ENCODE measurements at places on chromosomes 3 and 15.

GRCh38 chr3:127560051-127560787, 30.3 kb downstream of the TPRA1 start:
- DNase-seq, result no peak

DNA sequence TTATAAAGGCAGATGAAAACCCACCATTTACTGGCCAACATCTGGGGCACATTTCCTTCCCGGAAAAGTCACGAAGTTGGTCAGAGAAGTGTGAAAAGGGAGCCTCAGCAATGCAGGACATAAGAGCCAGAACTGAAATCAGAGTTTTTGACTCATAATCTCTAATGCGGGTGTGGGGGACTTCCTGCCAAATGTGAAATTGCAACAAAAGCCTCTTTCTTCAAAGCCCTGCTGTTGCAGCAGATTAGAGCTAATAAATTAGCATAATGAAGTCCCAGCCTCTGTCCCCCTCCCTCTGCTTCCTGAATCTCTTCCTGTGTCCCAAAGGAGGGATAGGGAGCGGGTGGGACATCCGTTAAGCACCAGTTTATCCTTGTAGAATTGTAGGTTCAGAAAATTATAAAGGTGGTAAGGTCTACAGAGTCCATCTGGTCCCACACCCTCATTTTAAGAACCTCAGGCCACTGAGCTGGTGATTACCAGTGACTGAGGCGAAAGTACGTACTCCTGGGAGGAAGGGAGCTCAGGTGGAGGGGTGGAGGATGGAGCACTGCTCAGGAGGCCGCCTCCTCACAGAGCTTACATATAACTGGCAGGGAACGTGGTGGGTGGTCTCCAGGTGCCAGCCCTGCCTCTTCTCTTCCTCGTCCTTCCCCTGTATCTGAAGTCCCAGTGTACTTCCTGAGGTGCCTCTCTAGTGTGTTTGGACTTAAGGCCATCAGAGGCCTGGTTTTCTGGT, 35.0 kb downstream of the ST6GAL1 start:
- DNase-seq, result no peak

- no peak for DNase-seq
Measured at GRCh38 chr3:76026379-76026778, 241.0 kb upstream of the ZNF717 start.

DNA sequence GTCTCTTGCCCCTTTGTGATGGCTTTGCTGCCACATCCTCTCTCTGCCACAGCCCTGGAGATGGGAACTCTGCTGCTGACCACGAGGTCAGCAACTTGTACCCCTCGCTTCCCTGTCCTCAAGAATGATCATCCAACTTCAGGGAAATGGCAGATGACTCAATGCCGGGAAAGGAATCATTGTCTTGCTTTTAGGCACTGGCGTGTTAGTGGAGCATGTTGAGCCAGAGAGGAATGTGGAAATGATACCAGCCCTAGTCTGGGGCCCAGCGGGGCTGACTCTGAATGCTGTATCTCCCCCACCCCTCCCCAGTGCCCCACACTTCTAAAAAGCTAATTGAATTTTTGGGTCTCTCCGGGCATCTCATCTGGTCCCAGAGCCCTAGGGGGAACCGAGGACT, 184.9 kb upstream of the BHLHE40 start:
- no peak for DNase-seq

DNA sequence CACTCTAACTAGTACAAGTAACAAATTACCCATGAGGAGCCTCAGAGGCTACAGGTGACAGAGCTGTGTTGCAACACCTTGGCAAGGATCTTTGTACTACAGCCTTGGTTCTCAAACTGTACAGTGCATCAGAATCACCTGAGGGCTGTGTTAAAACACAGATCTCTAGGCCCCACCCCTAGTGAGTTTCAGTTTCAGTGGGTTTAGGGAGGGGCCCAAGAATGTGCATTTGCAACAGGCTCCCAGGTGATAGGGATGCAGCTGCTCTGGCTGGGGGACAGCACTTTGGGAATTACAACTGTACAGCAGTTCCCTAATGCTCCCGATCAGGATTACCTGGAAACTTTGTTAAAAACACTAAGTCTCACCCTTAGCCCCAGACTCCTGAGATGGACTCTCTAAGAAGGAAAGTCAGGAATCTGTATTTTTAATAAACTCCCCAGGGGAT, 66.1 kb upstream of the NR2F2 start:
- DNase-seq, result no peak

DNA sequence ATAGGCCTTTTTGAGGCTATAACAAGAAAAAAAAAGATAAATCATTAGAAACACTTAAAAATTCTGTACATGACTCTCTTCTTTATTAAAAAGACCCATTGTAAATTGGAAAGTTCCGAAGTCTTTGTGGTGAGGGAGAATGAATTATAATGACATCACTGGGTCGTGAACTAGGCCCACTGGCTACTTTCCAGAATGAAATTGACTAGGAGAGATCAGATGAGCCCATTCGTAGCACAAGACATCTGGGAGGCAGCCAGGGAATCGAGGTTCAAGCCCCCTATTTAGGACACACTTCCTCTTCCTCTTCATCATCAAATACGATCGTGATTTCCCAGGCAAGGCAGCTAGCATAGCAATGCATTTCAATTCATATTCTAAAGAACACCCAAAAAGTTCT, 889.8 kb upstream of the NR2F2 start:
- DNase-seq, result no peak

GRCh38 chr3:195596765-195597171, 13.0 kb upstream of the APOD start:
- DNase-seq, result no peak

GRCh38 chr3:14485981-14486380, 54.2 kb downstream of the GRIP2 start:
- DNase-seq, result no peak

- no peak for DNase-seq
Measured at GRCh38 chr3:42730294-42730693, 27.7 kb upstream of the HHATL start.

DNA sequence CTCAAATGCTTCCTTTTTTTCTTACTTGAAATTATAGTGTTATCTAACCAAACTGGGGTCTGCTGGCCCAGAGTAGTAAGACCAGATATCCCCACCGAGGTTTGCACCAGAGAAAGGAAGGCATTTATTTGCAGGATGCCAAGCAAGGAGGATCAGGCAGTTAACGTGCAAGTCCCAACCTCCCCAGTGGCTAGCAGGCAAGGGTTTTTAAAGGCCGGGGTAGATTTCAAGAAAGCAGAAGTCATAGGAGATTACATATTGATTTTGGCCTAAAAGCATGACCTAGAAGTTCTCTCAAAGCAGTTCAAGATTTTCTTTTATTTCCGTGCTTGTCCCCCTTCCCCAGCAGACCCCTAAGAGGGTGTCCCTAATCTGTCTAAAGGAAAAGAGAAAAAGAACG, 32.8 kb upstream of the STRIT1 start:
- no peak for DNase-seq

DNA sequence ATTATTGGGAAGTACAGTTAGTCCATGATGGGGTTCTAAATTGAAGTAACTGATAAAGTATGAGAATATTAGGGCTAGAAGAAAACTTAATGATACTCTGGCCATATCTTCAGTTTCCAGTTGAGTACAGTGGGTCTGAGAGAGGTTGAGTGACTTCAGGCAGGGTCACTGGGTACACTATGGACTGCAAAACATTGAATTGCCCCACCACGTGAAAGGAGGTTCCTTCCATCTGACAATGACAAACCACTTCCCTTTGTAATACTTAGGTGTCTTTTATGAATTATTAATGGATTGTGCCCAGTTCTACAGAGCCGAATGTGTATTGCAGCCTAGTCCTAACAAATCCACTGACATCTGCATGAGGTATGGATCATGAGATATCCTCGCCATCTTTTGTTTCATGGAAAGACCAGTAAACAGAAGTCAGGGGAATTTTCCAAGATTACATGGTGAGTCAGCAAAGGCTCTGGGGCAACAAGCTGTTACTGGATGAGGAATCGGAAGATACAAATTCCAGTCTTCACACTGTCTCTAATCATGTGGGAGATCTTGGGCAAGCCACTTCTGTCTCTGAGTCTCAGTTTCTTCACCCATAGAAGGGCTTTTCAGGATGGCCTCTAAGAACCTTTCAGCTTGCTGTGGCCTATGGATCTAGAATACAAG, 66.5 kb upstream of the BCL6 start:
- peak; percentile 37 for DNase-seq

GRCh38 chr3:164095949-164096348, 982.3 kb downstream of the SI start:
- no peak for DNase-seq

- DNase-seq, result no peak
Measured at GRCh38 chr3:86562090-86562489, 428.9 kb downstream of the VGLL3 start.

- DNase-seq, result no peak
Measured at GRCh38 chr3:160150525-160150924, 74.7 kb upstream of the C3orf80 start.

DNA sequence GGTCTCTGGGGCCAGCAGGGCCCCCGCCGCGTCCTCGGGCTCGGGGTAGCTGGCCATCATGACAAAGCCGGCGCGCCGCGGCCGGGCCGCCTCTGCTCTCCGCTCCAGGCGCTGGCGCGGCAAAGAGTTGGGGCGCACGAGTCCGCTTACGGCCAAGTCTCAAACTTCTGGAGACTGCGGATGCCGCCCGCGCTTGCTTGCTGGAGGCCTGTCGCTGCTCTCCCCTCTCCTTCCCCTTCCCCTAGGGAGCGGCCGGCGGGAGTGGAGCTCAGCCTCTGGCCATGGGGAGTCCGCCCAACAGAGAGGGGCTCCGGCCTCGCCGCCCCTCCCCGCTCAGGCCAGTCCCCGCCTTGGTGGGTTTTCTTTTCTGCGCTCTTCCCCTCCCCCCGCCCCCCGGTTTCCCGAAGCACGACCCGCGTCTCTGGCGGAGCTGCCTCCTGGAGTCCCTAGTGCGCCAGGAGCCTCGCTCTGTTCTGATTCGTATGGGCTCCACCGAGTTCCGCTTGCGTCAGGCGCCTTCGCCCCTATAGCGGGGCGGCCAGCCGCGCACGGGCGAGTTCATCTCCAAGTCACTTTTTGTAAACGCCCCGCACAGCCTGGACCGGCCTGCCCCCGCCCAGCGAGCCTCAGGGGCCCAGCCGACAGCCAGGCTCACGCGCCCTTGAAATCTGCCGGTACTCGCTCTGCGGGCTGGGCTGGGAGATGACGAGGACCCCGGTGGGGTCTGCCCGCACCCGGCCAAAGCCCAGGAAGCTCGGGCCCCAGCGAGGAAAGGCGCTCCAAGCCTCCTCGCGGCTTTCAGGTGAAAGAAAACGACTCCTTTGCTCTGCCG, at the start of the genes FOXL2 and FOXL2NB:
TSS of gene FOXL2 (minus strand) at position 475 of the 832 bp plus-strand sequence. CDS start at position 60, 415 bp downstream.
TSS of gene FOXL2NB (plus strand) at position 555 of the 832 bp plus-strand sequence. CDS start at position 703, 148 bp downstream.
- no peak for DNase-seq

GRCh38 chr3:27659279-27660021, 62.7 kb downstream of the EOMES start:
- DNase-seq, result peak; percentile 59

- no peak for DNase-seq
Measured at GRCh38 chr15:33757516-33758232, 210.6 kb upstream of the CHRM5 start.

DNA sequence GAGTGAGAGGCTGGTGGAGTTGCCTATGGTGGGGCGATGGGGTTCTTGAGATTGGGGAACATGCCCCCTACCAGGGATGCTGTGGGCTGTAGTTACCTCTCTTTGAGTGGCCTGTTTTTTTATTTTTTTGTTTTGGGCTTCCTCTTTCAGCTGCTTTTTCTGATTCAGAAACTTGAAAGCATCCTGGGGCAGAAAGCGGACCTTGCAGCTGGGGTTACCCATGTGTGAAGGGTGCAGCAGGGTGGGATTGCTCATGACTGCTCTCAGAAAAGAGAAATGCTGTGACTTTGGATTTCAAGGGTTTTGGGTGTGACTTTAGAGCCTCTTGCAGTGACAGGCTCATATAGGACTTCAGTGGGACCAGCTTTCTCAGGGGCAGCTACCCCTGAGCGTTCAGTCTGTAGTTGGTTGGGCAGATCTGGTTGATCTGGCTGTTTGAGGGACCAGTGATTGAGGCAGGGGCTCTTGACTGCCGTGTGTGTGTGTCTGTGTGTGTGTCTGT, 1.8 kb downstream of the LIMD1 start:
- DNase-seq, result no peak

GRCh38 chr3:60979461-60980341, 271.6 kb downstream of the FHIT start:
- no peak for DNase-seq

- no peak for DNase-seq
Measured at GRCh38 chr3:100697172-100697571, 12.1 kb upstream of the TFG start.

- DNase-seq, result peak; percentile 75
Measured at GRCh38 chr15:101641894-101642293, 10.3 kb downstream of the TM2D3 start.

DNA sequence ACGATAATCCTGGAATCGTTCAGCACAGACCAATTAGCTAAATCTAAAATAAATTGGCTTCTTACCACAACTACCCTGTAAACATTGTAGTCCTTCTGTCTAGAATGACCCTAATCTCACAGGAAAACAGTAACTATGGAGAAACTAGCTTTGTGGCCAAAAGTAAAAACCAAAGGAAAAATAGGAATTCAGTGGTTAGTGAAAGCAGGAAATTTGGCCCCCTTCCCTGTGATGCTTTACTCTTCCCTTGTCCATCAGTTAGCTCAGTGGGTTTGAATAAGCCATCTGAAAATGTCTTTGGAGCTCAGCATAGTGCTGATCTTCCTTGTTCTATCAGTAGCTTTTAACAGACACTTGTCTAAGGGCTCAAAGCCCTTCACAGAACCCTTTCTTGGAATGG, 1.6 kb downstream of the NMD3 start:
- no peak for DNase-seq

GRCh38 chr3:141011232-141011996, 39.7 kb upstream of the SPSB4 start:
- peak; percentile 19 for DNase-seq

DNA sequence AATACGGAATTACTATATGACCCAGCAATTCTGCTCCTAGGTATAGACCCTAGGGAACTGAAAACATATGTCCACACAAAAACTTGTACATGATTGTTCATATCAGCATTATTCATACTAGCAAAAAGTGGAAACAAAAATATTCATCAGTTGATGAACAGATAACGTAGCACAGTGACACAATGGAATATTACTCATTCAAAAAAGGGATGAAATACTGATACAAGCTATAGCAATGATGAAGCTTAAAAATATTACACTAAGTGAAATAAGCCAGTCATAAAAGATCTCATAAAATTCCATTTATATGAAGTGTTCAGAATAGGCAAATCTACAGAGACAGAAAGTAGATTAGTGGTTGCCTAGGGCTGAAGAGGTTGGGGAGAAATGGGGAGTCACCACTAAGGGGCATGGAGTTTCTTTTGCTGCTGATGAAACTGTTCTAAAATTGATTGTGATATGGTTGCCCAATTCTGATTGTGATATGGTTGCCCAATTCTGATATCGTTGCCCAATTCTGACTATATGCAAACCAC, 10.5 kb downstream of the C15orf61 start:
- no peak for DNase-seq

DNA sequence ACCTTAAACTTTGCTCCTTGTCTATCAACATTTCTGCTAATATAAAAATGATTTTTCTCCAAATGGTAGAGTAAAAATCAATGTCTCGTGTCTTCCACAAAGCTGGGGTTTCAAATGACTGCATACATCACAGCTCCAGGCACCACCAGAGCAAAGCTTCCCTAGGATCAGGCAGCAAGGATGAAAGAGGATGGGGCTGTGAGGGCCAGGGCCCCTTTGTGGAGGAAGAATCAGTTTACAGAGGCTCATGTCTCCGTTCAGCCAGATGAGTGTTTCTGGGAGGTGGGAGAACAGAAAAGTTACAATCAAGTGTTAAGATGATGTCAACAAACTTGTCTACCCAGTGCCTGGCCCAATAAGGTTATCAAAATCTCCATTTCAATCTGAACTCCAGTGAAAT, 105.5 kb downstream of the BDH1 start:
- no peak for DNase-seq

- no peak for DNase-seq
Measured at GRCh38 chr3:126034481-126035361, 49.2 kb downstream of the SLC41A3 start.

GRCh38 chr3:185558395-185558794, 6.0 kb upstream of the LIPH start:
- DNase-seq, result no peak
